ENCODE measurements at places on chromosomes 11 and 22.

DNA sequence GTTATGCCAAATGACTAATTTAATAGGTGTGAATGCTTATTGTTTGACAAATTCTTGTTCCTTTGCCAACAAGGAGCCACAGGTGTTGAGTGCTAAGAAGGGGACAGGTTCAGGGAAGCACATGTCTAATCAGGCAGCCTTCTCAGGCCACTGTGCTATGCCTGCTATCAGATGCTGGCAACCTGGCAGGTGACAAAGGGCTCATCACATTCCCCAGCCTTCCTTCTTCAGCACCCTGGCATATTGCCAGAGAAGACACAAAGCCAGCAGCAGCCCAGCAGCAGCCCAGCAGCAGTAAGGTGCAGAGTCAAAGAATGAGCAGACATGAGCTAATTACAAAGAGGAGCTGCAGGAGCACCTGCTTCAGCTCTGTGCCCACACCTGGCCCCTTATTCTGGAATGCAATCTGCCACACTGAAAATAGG lies 68.2 kb downstream of the GUCY1A2 start:
- DNase-seq: no peak

DNA sequence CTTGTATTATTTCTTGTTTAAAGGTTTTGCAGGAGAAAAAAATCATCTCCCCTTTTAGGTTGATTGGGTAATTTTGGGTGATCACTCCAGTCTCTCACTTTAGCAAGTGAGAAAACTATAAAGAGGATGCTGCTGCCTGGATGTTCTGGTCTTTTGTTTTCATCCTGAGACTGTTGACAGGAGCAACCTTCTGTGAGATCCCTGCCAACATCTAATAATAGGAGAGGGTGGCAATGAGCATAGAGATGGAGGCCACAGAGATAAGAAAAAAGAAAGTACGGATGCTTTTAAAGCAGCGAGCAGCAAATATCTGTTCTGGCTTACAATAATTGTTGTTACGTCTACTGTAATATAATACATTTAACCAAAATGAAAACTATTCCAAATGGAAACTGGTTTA lies 293.6 kb upstream of the MTNR1B start:
- no peak for DNase-seq

DNA sequence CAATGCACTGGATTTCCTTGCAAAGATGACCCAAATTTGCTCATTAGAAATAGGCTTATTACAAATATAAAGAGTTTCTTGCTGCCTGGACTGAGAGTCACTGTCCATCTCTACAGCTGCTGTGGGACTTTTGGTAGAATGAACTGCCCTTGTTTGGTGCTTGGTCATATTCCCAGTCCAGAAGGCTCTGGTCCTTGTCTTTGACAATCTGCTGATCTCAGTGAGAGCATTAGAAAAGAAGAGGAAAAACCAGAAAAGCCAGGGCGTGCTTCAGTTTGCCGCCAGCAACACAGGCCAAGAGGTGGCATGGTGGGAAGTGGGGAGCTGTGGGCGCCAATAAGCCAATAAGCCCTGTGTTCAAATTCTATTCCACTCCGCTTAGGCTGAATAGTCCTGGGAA lies 48.2 kb upstream of the PARVA start:
- DNase-seq: no peak

DNA sequence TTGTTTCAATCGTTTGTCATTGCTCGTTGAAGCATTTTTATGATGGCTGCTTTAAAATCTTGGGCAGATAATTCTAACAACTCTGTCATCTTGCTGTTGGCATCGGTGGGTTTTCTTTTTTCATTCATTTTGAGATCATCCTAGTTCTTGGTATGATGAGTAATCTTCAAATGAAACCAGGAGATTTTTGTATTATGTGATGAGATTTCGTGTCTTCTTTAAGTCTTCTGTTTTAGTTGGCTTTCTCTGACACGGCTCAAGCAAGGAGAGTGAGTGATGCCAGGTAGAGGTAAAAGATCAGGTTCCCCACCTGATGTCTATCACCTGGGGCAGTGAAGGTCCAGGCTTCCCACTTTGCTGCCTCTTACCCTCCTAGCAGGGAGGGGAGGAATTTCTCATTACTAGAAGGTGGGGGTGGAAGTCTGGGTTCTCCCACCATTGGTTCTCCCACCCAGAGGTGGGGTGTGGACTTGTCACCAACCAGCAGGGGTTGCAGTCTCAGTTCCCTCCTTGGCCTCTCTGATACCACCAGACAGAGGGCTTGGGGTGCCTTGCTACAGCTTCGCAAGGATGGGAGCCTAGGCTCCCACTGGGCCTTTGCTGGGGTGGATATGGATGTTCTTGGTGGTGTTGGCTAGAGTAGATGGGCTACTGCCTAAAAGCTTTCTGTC lies 12.9 kb downstream of the CDC45 start:
- no peak for DNase-seq

DNA sequence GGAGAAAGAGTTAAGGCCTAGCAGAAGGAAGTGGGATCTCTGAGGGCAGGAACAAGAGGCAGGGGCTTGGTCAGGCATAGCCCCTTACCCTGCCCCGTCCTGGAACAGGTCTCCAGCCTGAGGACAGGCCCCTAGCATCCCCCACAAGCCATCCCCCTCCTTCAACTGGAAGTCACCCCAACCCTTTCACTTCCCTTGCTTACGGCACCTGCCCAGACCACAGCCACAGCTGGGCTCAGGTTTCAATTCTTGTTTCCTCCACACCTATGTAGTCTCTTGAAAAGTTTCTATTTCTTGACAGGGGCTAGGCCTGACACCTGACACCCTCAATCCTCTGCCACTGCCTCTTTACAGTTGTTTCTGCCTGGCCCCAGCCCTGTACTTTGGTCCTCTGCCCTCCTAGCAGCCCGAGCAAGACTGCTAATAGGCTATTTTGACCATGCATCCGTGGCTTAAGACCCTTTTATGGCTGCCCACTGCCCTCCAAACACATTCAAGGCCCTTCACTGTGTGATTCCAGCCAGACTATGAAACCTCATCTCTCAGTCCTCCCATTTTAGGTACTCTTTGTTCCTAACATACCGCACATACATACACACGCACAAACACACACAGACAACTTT lies 10.9 kb upstream of the FCHSD2 start:
- no peak for DNase-seq

GRCh38 chr22:44279069-44279360 lies 33.7 kb downstream of the SHISAL1 start:
- no peak for DNase-seq

GRCh38 chr22:45995405-45996101 lies 18.6 kb upstream of the WNT7B start:
- DNase-seq: no peak

DNA sequence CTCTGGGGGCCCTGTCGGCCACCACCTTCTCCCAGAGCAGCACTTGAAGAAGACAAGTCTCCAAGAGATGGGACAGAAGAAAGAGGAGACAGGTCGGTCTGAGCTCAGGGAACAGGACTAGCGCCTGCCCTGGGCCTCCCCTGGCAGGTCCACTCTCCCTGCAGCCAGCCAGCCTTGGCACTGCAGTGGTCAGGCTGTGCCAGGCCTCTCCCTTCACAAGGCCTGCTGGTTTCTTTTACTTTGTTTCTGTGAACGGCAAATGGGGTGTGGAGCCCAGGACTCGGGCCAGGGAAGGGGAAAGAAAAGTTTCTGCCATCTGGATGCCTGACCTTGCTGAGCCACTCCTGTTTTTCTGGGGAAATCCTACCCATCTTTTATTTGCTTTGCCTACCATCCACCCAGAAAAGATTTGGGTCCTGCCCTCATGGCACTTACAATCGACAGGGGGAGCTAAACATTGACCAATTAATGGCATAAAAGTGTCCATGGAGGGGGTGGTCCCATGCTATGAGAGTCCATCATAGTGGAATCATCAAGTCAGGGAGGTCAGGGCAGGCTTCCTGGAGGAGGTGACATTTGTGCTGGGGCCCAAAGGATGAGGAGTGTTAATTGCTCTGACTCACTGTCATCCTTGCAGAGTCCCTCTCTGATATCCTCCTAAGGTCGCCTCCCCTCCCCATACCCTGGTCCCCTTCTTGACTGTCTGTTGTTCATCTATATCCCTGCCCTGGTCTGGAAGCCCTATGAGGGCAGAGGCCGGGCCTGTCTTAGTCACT lies 65.2 kb downstream of the NFAM1 start:
- no peak for DNase-seq

DNA sequence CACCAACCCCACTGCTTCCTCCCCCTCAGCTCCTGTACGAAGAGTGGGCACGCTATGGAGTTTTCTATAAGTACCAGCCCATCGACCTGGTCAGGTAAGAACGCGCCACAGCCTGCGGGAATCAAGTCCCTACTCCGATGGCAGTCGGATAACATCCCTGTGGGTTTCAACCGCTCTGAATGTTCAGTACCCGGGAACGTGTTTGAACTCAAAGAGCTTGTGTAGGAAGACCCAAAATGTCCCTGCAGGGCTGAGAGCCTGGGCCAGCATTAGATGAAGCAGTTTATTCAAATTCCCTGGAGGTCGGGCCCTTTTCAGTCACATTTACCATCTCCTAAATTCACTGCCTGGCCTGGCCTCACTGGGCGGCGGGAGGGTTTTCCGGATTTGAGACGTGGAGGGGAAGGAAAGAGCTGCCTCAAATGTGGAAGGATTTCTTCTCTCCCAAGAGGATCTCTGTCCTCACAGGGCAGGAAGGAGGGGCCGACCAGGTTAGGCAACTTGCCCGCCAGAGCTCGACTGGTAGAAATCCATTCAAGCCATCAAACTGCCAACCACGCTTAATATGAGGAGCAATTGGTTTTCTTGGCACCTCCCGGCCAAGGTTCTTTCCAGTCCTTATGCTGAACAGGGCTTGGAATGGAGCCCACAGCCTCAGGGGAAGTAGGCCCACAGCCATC lies 46.3 kb downstream of the ANO1 start:
- no peak for DNase-seq

GRCh38 chr11:28517621-28518020 lies 409.4 kb downstream of the METTL15 start:
- DNase-seq: no peak
